Activated CD4-positive, alpha-beta T cell treated with anti-CD3 and anti-CD28 coated beads, Interleukin-2, amount 50 U/mL, for 48 hours (primary cell): ENCODE measurements at places on chromosomes 1 and 21.

DNA sequence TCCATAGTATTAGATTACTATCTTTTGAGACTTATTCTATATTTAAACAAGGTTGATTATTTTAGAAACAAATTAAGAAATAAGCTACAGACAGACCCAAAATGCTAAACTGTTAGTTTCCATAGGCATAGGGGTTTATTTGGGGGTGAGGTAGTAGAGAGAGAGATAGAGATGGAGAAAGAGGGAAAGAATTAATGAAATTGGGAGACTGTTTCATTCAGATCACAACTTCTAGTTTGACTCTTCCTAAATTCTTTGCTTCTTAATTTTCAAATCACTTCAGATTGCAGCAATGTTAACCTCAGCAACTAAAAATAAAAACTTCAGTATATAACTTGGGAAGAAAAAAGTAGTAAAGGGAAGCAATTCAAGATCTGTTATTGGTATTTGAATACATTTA, 3.4 kb downstream of the JUN start:
- DNase-seq = no peak

DNA sequence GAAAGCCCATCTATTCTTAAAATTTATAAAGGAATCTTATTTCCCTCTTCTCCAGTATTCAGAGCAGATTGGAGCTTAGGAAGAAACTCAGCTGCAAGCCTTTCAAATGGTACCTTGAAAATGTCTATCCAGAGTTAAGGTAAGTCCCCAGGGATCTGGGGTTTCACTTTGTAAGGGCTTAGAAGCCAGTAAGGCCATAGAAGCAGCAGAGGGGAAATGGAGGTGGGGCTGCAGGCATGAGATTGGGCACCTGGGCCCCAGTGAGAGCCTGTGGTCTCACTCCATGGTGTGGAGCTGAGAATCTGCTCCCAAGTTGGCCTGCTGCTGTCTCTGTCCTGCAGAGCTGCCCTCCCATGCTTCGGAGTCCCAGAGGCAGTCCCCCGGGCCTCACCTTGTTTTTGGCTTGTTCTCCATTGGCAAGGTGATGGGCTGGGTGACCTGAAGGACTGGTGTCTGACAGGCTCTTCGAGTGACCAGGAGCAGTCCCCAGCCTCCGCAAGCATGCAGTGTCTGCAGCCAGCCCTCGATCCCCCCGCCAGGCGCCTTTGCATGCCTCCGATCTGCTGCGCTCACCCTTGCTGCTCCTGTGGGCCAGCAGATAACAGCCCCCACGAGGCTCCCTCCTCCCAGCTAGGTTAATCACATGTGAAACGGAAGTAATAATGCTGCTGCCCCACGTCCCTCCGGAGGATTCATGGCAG, 163.1 kb downstream of the PGBD5 start:
- DNase-seq = no peak

GRCh38 chr1:27931184-27931583, 3.6 kb upstream of the SMPDL3B start:
- DNase-seq = no peak

- peak; percentile 59 for DNase-seq
Measured at GRCh38 chr21:34845521-34846451, 177.0 kb downstream of the CLIC6 start.

GRCh38 chr1:197063212-197063611, 3.8 kb downstream of the F13B start:
- DNase-seq = no peak

- no peak for DNase-seq
Measured at GRCh38 chr1:41640756-41641474, 156.4 kb upstream of the EDN2 start.

DNA sequence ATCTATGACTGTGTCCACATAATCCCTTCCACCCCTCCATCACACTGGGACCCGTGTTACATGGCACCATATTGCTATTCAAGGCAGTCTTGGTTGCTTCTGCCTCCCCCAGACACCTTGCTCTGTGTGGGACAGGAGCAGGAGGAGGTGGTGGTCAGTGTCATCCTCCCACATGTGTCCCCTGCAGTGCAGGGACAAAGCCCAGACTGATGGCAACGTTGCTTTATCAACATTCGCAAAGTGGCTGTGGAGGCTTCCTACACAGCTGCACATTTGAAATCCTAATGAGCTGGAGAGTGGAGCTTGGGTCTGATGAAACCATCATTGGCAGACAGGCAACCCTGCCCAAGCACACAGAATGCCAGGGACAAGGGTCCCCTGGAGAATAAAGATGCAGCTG, 26.2 kb downstream of the TRIM67 start:
- no peak for DNase-seq

DNA sequence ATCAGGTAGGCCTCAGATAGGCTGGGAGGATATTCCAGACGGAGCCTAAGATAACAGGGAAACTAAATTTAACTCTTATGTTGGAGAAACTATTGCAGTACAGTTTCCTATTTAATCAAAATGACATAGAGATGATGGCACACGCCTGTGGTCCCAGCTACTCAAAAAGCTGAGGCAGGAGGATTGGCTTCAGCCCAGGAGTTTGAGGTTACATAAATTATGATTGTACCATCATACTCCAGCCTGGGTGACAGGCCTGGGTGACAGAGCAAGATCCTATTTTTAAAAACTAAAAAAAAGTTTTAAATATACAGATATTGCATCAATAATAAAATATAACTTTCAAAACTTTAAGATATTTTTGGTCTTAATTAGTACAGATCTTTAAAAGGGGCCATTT, 25.2 kb upstream of the TAL1 start:
- no peak for DNase-seq

DNA sequence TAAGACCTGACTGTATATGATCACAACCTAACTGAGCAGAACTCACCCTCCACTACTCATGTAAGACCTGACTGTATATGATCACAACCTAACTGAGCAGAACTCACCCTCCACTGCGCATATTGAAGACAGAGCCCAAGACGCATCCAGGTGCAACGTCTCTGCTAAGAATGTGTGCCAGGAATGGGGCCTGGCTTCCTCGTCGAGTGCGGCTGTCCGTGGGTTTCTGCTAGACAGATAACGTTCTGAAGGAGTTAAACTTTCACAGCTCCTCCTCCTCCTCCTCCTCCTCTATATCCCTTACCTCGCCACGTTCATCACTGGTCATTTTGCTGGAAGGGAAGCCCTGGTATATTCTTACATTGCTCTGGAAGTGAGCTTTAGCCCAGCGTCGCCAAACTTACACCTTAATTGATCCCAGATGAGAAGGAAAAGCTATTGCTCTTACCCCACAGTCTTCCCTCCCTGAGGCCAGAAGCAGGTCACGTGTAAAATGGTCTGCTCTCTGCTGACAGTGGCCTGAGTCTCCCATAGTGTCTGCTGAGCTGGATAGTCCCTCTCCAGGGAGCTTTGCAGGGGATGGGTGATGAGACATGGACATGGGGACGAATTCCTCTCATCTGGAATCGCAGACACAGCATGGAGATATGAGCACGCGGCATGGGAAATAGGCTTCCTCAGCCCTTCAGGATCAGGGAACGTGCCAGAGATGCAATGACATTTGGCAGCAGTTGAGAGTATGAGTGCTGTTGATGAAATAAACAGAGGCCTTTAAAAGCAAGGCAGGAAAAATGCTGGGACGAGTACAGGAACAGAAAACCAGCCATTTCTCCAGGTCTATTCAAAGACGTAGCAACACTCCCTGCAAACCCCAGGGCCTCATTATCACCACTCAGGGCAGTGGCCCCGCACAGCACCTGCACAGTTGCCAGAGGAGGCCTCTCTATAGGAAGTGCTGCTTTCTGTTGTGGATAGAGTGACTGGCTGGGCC, 528.1 kb downstream of the KIF26B start:
- DNase-seq = no peak

DNA sequence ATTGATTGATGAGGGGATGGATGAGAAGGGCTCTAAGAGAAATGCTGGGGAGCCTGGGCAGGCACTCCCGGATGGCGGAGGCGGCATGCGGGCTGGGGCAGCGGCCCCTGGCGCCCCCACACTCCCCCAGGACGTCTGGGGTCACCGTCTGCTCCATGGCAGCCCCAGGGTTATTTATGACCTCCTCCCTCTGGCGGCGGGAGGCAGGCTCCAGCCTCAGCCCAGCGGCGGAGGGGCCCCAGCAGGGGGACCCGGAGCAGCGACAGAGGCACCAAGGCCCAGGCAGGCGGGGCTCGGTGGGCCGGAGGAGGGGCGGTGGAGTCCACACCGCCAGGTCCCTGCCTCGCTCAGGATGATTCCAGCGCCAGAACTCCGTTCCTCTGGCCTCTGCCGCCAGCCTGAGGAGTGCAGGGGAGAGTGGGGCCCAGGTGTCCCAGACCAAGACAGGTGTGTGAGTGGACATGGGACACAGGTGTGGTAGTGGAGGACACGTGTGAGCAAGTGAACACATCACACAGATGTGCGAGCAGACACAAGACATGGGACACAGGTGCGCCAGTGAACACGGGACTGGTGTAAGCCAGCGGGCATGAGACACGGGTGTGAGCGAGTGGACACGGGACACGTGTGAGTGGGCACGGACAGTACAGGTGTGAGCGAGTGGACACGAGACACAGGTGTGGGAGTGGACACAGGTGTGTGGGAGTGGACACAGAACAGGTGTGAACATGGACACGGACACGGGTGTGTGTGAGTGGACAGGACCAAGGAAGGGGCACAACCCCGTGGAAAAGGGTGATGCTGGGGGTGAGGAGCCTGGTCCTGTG, 2.5 kb upstream of the SAMD11 start:
- peak; percentile 40 for DNase-seq
